ENCODE measurements at places on chromosomes 11 and 22.

DNA sequence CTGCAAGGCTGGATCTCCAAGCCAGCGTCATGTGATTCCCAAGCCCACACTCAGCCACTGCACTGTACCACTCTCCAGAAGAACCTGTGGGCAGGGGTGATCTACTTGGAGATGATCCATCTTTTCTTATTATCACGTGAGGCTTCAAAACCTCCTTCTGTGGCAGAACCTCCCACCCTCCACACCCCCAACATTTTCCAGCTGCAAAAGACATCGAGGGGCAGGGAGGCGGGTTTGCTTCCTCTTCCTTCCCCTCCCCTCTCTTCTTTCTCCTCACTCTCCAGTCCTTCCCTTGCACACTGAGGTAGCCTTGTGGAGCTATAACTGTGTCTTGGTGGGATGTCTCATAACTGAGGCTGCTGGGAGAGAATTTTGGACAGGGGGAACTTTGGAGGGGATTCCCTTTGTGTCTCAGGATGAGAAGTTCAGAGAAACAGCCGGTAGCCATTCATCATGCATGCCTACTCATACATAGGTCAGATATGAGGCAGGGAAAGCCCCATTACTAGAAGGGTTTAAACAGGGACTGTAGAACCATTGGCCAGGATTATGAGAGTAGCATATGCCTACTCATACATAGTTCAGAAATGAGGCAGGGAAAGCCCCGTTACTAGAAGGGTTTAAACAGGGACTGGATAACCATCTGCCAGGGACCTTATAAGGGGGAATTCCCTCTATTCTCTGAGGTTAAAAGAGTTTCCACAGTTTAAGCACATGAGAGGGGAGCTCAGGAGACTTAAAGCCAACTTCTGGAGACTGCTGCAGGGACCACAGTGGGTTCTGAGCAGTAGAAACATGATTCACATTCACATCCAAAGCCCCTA is 420.7 kb upstream of the CADM1 start:
- peak; percentile 96 for DNase-seq

GRCh38 chr11:120751550-120751949 is 240.0 kb downstream of the GRIK4 start:
- DNase-seq, result no peak

DNA sequence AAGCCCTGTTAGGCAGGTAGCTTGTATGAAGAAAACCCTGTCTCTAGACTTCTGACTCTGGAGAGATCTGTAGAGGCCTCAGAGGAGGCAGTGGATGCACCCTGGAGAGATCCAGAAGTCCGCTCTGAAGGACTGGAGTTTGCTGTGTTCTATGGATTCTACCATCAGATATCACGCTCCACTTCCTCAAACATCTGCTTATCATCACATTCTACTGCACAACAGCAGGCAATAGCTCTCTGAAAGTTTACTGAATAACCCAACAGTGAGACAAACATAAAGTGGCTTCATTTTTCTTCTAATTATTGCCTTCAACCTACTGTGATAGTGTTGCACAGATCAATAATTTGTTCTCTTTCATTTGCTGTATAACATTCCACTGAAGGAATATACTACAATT is 59.0 kb upstream of the OR9Q1 start:
- no peak for DNase-seq

DNA sequence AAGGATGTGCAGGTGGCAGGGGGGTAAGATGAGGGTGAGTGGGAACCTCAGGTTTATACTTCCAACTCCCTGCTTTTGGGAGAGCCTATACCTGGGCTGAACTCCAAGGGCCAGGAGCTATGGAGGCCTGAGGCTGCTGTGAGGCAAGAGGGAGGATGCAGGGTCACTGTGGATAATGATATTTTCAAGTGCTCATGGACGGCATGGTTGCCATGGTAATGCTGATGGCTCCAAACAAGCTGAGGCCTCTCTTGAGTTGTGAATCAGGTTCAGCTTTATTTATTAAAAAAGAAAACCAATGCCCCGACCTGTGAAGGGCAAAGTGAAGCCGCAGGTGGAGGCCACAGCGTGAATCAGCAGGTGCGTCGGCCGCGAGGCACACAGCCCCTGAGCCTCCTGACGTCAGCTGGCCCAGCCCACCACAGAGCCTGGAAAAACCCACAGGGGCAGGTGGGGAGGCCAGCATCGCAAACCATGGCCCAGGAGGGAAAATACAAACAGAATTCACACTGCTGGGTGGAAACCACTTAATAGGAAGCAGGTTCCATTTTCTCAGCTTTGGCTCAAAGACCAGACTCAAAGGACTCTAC is 17.4 kb upstream of the CREB3L1 start:
- no peak for DNase-seq

GRCh38 chr11:123905826-123906225 is 3.9 kb downstream of the OR8D4 start:
- DNase-seq, result no peak

GRCh38 chr11:662689-663274 is 25.7 kb downstream of the DRD4 start:
- DNase-seq, result peak; percentile 63

GRCh38 chr22:30754971-30755758 is 60.5 kb downstream of the OSBP2 start:
- DNase-seq, result peak; percentile 89

- DNase-seq, result no peak
These were observed 52.6 kb downstream of the CLTCL1 start for GRCh38 chr22:19238900-19239299.

DNA sequence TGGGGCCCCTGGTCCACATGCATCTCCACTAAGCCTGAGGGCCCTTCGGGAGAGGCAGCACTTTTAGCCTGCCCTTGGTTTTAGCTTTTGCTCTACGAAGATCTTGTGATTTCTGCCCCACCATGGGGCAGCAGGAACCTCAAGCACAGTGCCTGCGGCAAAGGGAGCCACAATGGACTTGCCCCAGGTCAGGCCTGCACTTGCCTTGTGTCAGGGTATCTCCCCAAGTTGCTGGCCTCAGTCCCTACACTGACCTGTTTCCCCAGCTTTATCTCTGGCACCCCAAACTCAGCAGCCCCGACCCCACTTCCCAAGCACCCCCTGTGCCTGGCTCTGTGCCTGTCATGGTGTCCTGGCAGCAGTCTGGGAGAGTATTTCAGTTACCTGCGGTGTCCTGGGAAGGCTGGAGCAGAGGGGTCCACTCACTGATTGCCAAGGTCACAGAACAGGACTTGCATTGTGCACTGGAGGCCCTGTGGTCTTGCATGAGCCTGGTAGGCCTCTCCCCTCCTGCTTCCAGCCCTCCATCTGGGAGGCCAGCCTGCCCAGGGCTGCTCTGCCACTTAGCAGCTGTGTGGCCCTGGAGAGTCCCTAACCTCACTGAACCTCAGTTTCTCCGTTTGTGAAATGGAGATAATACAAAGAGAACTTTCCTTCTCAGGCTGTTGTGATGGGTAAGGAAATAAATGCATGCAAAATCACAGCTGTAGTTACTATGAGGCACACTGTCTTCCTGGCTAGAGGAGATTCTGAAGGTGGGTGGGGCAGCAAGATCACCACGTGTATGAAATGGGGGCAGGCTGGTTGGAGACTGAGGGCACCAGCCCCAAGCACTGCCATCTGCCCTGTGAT is 3.6 kb upstream of the AIFM3 start:
- DNase-seq, result no peak

DNA sequence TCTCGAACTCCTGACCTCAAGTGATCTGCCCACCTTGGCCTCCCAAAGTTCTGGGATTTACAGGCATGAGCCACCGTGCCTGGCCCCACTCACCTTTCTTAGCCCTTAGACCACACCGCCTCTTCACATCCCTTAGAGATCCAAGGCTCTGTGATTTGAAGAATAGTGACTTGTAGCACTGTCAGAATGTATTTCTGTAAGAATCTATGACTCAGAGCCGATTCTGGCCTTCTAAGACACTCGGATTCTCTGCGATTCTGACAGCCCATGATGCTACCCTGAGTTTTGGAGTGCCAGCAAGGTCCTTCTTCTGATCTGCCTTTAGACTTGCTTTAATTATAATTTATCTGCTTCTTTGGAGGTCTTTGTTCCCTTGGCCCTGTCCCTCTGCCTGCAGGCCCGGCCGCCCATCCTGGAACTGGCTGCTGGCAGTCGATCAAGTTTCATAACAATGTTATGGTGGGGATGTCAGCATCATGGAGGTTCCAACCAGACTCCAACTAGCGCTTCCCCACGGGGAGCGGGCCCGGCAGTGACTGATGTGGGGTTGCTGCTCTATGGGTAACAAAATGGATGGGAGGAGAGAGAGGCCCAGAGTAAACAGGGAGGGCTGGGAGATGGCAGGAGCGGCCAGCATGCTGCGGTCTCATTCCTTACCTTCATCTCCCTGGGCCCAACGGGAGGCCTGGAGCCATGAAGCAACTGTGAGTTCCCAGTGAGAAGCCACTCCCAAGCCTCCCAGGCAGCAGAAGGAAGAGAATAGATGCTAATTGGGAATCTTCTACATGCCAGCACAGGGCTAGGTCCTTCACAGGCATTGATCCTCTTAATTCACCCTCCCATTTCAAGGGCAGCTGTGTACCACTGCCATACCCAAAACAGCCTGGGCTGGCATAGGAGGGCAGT is 55.7 kb upstream of the RASD2 start:
- no peak for DNase-seq

- no peak for DNase-seq
These were observed 12.3 kb upstream of the GNAZ start for GRCh38 chr22:23058063-23058462.

- DNase-seq, result peak; percentile 84
These were observed 102.0 kb downstream of the GRIK4 start for GRCh38 chr11:120613264-120614226.

- DNase-seq, result no peak
These were observed 51.4 kb downstream of the PIWIL3 start for GRCh38 chr22:24723111-24723510.

- no peak for DNase-seq
These were observed 71.4 kb downstream of the EFCAB6 start for GRCh38 chr22:43740587-43741270.

DNA sequence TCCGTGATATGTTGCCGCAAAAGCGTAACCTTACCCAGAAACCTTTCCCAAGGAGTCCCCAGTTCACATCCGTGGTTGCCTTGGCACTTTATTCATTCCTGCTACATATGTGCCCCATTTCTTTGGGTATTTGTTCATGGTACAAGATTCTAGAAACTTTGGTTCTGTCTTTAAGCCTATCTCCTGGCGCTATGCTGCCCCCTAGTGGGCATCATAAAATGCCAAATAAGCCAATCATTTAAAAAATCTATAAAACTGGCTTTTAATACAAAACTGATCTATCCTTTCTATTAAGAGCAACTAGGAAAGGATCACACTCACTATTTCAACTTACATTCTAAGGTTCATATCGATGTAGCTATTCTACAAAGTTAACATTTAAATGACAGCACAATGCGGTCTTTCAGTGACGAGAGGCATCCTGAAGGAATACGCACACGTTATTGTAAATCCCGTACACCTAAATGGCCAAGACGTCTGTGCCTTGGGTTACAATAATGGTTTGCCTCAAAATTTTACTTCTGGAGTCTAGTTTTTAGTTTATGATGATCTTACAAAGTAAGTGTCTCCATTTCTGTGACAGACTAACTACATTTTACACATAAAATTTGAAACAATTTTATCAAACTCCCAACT is 16.2 kb downstream of the PIWIL3 start:
- peak; percentile 65 for DNase-seq

- no peak for DNase-seq
These were observed at the start of gene LRRN4CL for GRCh38 chr11:62689421-62690183. TSS of gene LRRN4CL (minus strand) at chr11:62689530. CDS start at chr11:62688508, 1,022 bp downstream.

- DNase-seq, result no peak
These were observed 708.1 kb downstream of the BRD1 start for GRCh38 chr22:49119551-49119952.

- no peak for DNase-seq
These were observed 22.1 kb upstream of the FGF3 start for GRCh38 chr11:69841170-69841858.

DNA sequence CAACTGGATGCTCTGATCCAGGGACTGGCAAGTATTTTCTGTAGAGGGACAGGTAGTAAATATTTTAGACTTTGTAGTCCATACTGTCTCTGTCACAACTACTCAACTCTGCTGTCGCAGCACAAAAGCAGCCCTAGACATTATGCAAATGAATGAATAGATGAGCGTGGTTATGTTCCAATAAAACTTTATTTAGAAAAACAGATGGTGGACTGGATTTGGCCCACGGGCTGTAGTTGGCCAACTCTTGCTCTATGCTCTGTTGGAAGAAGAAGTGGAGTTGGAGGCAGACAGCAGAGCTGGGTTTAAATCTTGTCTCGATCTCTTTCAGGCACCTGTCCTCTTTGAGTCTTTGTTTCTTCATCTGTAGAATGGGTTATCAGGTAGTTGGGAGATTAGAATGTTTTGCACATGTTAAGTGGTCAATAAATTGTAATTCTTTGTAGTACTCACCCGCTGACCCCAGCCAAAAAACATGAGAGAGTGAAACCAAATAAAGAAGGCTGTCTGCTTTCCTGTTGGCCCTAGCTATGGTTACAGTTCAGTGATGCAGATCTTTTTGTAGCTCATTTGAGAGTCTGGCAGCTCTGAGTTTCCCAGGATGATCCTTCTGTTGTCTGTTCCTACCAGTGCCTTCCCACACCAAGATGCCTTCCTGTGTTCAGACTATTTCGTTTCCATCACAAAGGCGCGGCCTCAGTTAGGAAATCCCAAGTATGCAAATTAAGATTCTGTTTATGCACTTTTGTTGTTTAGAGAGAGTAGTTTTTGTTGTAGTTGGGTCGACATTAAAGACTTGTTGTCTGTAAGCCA is 198.1 kb upstream of the SEZ6L start:
- peak; percentile 55 for DNase-seq

GRCh38 chr11:3161720-3162409 is 3.2 kb downstream of the OSBPL5 start:
- DNase-seq, result no peak

DNA sequence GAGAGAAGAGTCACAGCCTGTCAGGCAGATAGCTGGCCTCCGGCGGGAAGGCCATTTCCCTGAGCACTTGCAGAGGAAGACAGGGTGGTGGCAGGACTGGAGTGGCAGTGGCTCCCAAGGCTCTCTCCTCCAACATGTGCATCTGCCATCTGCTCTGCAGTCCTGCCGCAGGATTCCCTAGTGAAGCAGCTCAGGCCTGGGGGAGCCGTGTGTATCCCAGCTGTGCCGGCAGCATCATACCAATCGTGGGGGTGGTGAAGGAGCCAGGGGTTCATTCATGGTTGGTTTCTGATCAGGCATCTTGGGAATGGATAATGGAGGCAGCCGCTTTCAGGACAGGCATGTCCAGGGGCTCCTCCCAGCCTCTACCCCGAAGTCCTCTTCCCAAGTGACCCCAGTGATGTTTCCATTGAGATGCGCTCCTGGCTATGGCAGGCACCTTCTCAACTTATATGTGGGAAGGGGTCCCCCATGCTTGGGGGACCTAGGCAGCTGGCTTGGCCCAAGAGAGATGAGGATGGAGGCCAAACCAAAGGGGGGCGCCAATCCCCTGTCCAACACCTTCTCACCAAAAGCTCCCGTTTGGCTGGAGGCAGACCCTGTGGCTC is 6.1 kb downstream of the TAGLN start:
- DNase-seq, result no peak

GRCh38 chr22:29004647-29005371 is 56.8 kb downstream of the C22orf31 start:
- no peak for DNase-seq
